ENCODE measurements at places on chromosomes 13 and 19.

DNA sequence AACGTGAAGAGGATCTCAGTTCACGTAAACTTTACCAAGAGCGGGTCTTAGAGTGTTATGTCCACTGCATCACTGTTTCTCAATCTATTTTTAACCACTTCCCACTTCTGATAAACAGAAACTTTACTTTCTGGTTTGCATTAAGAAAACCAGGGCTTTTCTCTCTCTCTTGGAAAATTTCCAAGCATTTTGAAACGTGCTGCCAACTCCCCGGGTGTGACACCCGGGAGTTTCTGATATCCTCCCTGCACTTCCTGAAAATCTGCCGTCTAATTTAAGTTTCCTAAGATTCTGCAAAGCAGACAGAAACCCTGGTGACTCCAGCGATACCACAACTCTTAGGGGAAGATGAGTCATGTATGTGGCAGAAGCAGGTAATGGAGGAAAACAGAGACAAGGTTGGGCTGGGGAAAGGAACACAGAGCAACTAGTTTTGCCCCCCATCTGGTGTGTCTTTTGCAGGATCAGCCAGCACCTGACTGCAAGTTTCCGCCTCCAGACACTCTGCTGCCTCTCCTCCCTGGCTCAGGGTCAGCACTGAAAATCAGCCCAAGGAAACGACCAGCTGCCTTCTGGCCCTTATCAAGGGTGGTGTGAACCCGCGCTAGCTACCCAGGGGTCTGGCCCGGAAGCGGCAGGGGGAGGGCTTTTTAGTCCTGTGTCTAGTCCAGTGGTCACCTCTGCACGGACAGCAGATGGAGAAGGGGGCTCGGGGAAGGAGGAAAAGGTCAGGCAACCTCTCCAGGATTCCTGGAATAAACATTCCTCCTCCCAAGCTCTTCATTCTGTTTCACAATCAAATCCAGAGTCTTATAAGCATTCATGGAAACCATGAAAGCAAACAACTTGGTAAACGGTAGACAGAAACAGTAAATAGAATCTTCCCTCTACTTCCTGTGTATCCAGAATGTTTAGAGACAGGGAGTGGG, 11.3 kb upstream of the FFAR2 start:
- no peak for DNase-seq

- no peak for DNase-seq
Observed at GRCh38 chr13:101115762-101116171, 300.5 kb downstream of the NALCN start.

- no peak for DNase-seq
Observed at GRCh38 chr19:13843104-13843921, 33.6 kb upstream of the NANOS3 start.

DNA sequence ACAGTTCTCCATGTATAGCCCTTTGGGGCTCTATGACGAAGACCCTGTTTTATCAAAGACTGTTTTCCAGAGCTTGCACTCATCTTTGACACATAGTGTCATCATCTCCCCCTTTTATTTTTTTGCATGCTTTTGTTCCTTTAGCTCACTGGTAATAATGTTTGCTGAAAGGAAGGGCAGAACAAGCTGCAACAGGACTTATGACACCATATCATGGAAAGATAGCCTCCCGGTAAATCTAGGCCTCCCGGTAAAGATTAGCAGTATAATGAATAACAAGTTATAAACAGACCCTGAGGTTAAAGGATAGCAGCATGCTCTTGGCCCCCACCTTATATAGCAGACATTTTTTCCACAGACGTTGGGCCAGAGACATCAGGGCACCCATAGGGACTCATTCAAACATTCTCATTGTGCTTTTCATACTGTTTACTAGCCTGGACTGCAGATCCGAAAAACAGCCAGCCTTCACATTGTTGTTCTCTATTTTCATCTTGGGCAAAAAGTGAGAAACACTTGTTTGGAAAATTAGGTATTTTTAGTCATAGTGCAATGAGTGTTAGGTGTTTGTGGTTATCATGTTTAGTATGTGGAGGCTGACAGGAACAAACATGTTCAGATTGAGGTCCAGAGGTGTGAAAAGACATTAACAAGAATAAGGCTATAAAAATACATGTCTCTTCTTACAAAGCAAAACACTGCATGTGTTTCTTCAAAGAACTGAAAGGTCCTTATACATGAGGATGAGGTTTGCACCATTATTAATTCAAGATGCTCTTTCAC, 136.9 kb upstream of the SPRY2 start:
- no peak for DNase-seq

- DNase-seq = no peak
Observed at GRCh38 chr19:2199215-2199614, 35.5 kb downstream of the DOT1L start.

DNA sequence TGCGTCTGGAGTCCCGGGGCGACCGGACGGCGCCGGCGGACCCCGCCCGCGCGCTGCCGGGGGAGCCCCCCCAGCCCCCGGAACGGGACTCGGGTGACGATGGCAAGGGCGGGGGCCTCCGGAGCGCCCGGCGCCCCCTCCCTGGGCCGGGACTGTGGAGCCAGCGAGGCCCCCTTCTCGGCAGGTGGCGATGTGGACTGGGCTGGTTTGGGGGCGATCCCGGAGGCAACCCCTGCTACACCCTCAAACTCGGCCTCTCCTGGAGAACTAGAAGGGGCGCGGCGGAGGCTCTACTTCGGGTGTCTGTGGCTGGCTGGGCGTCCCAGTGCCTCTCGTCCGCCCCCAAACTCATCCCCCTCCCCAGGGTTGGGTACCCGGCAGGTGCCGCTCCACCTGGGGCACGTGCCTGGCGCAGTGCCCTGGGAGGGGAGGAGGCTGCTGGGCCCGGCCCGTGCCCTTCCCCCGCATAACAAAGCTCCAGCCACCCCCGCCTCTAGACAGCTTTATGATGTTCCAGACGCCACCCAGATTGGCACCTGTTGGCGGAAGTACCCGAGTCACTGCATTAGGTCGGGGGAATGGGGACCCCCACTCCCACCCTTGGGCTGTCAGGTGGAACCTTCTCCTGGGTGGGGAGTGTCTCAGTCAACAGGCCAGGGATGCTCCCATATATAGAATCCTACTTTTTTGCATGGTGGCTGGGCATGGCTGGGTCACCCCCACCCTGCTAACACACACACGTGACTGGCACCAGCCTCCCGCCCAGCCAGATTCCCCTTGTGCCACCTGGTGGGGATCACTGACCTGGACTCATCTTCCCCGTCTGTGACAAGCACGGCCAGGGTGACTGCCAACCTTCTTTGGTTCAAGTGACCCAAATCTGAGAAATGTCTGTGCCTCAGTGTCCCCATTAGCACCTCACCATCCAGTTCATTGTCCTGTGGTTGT, 722 bp downstream of the PKN1 start:
- DNase-seq = no peak

- DNase-seq = peak; percentile 45
Observed at GRCh38 chr19:18173572-18174288, at the start of gene IFI30. TSS of gene IFI30 (plus strand) at chr19:18173813. CDS start at chr19:18173842, 29 bp downstream.

- no peak for DNase-seq
Observed at GRCh38 chr19:33737681-33738371, 58.8 kb upstream of the KCTD15 start.

DNA sequence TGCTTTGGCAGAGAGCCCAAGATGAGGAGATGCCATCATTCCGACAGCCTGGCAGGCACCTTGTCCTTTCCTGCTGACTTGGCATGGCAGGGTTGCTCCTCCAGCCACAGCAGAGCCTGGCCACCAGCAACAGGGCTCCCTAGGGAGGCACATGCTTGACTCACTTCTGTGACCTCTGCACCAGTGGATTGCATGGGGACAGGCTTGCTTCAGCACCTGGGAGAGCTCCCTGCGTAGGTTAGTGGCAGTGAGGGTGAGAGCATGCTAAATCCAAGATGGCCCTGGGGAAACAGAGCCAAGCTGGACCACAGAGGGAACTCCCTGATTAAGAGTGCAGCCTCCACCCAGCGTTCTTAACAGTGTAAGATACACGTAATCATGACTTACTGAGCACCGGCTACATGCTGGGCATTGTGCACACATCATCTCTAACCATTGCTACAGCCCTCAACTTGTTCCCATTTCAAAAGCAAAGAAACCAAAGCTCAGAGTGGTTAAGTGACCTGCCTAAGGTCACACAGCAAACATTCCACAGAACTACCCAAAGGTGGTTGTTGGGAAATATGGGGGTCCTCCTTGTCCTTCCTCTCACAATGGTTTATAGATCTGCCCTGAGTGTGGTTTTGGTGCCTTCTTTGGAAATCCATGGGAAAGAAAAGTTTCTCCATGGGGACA, 116.6 kb upstream of the UQCRFS1 start:
- DNase-seq = no peak

DNA sequence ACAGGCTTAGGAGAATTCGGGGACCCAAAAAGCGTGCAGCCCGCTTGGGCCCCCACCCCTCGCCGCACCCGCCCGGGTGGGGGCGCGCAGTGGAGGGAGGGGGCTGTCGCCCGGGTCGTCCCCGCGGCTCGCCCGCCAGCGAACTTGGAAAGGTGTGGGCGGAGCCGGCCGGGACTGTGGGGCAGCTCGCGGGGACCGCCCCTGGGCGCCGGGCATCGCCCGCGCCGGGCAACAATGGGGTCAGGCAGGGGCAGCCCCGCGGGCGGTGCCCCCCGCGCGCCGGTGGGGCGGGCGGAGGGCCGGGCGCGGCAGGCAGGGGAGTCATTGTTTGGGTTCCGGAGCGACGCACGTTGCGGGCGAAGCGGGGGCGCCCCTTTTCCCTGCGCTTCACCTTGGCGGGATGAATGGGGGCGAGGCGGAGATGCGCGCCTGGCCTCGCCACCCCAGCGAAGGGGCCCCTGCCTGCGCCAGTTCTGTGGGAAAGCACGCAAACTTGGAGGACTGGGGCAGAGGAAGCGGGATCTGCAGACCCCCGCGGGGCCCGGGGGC, 647 bp upstream of the KLF12 start:
- DNase-seq = peak; percentile 43

DNA sequence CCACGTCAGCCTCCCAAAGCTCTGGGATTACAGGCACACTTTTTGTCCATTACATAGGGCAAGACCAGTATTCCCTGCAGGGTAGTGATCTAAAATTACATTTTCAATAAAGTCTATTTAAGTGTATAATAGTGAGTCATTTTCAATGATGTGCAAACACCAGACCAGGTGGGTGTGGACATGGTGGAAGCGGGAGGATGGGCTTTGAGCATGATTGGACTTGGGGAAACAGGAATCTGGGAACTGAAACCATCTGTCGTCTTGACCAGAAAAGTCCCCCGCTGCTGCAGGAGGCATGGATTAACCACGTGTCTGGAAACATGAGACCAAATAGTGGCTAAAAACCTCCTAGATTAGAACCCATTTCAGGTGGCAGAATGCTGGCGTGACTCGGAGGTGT, 4.9 kb downstream of the FXYD3 start:
- no peak for DNase-seq

- no peak for DNase-seq
Observed at GRCh38 chr13:111859354-111860230, 207.4 kb upstream of the SOX1 start.

- no peak for DNase-seq
Observed at GRCh38 chr19:5808120-5808816, 3.4 kb downstream of the NRTN start.
